ENCODE measurements at places on chromosomes 11 and 22. TPM values are rescaled to one million over a fixed set of nuclear protein-coding genes. Genes with fewer than 3 reads are reported as not detected.

DNA sequence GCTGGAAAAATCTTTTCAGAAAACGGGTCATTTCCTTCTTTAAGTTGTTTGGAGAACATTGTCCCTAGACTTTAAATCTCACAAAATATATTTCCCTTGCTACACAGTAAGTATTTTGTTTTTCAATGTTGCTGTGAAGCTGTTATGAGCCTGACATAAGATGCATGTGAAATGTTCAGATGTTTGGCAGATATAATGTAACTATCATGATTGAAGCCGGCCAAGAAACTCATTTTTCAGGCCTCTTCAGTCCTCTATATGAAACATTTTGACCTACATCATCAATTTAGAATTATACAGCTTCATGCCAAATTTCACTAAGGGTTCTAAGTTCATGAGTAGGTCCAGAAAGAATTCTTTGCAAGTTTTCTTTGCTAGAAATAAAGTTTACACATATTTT lies 133.8 kb downstream of the JRKL start:
- no peak for DNase-seq

- peak; percentile 49 for DNase-seq
Observed at GRCh38 chr22:37121887-37122591, 12.5 kb upstream of the TMPRSS6 start.

GRCh38 chr11:71444811-71445210 lies 3.4 kb downstream of the DHCR7 start:
- no peak for DNase-seq

GRCh38 chr11:77215106-77215505 lies 86.4 kb downstream of the GDPD4 start:
- no peak for DNase-seq

GRCh38 chr22:31944700-31945442 lies 536 bp downstream of the YWHAH start:
- DNase-seq = peak; percentile 25

DNA sequence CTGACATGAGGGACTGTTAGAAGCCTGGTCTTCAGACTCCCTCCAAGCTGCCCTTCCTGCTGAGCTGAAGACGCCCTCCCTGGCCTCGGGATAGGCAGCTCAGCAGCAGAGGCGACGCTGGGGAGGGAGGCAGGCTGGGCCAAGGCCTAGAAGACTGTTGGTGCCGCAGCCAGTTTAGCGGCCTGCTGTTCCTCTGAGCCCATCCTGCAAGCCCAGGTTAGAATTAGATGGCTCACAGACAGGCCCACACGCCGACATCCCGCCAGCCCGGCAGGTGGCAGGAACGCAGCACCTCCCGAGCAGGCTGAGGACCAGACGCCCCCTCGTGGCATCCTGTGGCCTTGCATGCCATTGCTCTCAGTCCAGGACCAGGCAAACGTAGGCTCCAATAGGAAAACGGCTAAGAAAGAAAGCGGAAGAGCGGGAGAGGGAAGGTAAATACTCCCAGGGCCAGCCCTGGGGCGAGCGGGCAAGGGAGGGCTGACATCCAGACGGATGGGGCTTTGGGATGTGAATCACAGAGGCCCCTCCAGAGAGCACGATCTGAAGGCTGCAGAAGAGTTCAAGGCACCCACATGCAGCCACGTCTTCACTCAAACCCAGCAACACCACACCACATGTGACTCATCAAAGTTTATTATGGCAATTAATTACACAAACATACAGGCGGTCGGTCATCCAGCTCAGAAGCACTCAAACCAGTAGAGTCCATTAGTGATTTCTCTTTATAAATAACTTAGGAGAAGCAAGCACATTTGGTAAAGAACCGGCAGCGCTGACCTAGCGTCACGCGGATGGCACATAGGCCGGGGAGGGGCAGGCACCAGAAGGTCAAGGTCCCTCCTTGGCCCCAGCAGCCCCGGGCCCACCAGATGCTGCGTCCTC lies 27.6 kb downstream of the CD5 start:
- DNase-seq = peak; percentile 89

GRCh38 chr11:88428959-88429358 lies 91.4 kb upstream of the CTSC start:
- no peak for DNase-seq

DNA sequence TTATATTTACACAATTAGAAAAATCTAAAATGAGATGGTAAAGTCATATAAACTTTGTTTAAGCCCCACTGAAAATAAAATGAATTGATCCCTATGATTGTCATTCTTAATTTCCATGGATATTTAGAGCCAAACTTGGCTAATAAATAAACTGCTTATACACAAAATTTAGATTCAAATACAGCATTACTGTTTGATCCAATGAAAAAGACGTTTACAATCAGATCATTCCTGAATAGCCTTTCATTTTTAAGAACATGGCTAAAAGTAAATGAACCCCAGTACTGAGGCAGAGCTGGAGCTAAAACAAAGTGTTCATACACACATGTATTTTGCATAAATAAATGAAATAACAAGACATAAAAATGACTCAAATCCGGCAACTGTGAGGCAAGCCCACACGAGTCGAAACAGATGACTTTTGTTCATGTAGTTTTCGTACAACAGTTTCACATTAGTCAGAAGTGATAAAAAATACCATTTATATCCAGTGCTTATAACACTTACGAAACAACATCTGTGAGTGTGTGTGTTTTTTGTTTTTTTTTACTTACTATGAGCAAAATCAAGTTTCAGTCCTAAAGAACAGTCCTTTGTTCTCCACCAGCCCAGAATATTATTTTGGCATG lies 386.5 kb downstream of the SOX6 start:
- peak; percentile 48 for DNase-seq

DNA sequence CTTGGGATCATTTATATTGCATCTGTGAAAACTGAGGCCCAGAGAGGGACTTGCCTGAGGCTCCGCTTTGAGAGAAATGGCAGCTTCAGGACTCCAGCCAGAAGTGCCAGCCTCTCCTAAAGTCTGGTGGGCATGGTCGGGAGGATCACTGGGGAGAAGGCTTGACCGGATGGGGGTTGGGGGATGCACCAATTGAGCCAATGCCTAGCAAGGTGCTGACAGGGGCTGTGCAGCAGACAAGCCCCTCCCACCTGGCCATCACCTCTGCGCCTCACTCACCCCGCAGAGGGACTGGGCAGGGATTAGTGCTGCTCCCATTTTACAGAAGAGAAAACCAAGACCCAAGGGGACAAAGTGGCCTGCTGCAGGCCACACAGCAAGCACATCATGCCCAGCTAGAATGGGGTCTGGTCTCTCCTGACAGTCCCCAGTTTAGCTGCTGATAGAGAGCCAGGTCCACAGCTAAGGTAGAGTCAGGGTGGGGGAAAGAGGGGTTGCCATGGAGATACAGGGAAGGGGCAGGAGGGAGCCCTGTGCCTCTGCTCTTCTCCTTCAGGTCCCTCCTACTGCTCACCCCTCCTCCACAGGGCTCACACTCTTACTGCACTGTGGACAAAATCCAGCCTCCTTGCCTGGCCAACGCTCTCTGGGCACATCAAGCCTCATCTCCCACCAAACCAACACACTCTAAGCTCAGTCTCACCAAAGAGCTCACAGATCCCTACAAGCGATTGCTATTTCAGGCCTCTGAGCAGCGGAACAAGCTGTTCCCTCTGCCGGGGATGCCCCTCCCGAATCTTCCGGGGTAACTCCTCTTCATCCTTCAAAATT lies 29.5 kb downstream of the TEF start:
- no peak for DNase-seq

GRCh38 chr11:117953024-117953671 lies 23.9 kb upstream of the TMPRSS13 start:
- no peak for DNase-seq

GRCh38 chr22:18103527-18104269 lies 6.9 kb upstream of the TUBA8 start:
- DNase-seq = no peak

DNA sequence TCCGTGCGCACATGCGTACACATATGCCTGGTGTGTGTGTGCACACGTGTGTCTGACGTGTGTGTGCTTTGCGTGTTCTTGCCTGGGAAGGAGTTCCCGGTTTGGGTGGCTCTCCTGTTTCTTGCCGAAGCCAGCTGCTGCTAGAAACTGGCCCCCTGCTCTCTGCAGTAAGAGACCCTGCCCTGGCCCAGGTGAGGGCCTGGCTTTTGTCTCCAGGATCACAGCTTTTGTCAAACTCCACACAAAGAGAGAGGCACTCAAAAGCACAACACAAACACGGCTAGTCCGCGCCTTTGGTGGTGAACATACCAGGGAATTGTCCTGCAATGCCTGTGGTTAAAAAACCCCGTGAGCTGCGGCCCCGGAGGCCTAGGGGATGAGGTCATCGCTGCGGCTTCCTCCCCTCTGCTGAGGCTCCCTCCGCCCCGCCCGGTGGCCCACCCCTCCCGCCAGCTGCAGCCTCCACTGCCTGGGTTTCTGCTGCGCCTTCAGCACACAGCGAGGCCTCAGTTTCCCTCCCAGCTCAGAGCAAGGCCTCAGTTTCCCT lies 88.9 kb downstream of the KCNQ1 start:
- DNase-seq = peak; percentile 86

DNA sequence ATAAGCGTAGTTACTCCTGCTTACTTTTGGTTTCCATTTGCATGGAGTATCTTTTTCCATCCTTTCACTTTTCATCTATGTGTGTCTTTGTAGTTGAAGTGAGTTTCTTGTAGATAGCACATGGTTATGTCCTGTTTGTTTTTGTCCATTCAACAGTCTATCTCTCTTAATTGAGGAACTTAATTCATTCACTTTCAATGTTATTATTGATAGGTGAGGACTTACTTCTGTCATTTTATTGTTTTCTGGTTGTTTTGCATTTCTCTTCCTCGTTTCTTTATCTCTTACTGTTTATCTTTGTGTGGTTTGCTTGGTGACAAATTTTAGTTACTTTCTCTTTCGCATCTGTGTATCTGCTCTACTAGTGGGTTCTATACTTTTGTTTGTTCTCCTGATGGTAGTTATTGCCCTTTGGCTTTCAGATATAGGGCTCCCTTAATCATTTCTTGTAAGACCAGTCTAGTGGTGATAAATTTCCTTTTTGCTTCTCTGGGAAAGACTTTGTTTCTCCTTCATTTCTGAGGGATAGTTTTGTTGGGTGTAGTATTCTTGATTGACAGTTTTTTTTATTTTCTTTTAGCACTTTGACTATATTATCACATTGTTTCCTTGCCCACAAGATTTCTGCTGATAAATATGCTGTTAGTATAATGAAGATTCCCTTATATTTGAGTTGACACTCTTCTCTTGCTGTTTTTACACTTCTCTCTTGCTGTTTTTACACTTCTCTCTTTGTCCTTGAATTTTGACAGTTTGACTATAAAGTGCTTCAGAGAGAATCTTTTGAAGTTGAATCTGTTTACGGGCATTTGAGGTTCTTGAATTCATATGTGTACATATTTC lies 9.0 kb upstream of the RAG1 start:
- peak; percentile 7 for DNase-seq

DNA sequence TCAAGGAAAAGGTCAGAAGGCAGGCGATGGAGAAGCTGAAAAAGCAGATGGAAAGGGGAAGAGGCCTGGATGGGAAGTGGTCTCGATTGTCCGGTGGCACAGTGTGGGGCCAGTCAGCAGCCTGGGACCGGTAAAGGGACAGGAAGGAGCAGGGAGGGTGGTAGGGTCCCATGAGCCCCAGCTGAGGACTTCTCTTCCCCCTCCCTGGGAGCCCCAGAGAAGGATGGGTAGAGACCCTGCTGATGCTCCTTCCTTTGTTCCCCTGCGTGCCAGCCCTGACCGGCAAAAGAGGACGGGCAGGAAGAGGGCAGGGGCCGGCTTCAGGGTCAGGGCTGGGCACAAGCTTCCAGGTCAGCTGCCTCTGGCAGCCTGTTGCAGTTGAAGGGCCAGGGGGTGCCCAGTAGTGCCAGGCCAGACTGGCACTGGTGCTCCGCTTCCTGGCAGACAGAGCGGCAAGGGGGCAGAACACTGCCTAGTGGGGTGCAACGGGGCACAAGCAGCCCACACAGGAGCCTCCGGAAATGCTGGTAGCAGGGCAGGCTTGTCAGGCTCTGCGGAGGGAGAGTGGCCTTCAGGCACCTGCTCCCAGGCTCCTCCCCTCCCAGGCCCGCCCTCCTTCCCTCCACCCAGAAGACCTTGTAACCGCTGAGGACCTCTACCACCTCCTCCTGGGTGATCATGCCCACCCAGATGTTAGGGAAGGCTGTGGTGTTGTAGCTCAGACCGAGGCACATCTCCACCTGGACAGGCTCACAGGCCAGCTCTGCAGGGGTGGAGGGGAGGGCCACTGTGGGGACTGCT lies 739 bp upstream of the C1QTNF5 start:
- no peak for DNase-seq

GRCh38 chr11:9160166-9160565 lies 68.8 kb upstream of the SCUBE2 start:
- DNase-seq = no peak

DNA sequence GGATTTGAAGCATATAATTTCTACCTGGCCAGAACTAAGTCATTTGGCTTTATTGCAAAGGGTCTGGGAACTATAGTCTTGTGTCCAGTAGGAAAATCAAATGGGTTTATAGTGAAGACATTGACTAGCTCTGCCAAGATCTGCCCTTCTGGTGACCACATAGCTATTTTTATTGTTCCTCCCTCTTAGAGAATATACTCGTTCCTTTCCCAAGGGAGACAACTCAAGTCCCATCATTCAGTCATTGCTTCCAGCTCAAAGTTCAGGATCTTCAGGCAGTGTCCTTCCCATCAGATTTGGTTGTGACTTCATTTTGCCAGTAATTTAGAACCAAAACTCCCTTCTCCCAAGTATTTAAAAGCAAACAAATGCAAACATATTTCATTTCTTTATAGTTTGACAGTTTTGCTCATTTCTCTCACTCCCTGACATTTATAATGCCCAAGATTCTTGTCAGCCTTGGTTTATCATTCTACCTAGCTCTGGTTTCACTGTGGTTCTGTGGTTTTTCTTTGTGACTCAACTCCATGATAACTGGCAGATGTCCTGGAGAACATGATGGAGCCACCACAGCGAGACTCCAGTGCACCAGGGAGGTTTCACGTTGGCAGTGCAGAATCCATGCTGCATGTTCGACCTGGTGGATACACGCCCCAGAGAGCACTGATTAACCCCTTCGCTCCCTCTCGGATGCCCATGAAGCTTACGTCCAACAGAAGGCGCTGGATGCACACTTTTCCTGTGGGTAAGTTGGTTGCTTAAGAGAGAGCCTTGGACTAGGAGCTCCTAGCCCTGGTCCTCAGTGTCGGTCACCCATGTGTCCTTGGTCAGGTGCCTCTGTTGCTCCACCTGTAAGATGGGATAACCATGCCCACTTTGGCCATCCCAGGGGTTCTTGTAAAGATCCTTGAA lies 64.9 kb downstream of the DEPDC5 start:
- peak; percentile 86 for DNase-seq

- no peak for DNase-seq
Observed at GRCh38 chr22:19097518-19097917, 24.7 kb downstream of the DGCR2 start.

DNA sequence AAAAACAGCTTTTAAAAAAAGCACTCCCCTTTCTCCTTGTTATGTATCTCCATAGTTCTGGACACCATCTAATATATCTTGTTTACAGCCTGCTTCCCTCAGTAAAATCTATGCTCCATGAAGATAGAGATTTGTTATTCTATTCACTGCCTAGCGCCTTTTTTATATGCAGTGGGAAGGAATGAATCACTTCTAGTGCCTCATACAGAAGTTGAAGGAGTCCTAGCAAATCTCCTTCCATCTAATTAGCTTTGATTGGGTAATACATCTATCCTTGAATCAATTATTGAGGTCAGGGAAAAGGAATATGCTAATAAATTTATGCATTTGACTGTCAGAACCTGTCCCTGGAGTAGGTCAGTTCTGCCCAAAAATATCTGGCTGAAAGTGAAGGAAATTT lies 25.8 kb downstream of the SPA17 start:
- no peak for DNase-seq

The DDX25 gene
- total RNA-seq = 0.36 TPM

The PAX6 gene
- 29.2 TPM for total RNA-seq

The APLNR gene
- total RNA-seq = not detected

The ACTN3 gene
- total RNA-seq = under 0.01 TPM

The SYT9 gene
- not detected for total RNA-seq

The OR52R1 gene
- total RNA-seq = not detected

The MMP3 gene
- total RNA-seq = 1.3 TPM

The IL18BP gene
- total RNA-seq = 1.9 TPM
